ENCODE measurements at places on chromosomes 2 and 18.
A peak's percentile ranks its signal among the peaks of the same experiment; 100 is the strongest.

DNA sequence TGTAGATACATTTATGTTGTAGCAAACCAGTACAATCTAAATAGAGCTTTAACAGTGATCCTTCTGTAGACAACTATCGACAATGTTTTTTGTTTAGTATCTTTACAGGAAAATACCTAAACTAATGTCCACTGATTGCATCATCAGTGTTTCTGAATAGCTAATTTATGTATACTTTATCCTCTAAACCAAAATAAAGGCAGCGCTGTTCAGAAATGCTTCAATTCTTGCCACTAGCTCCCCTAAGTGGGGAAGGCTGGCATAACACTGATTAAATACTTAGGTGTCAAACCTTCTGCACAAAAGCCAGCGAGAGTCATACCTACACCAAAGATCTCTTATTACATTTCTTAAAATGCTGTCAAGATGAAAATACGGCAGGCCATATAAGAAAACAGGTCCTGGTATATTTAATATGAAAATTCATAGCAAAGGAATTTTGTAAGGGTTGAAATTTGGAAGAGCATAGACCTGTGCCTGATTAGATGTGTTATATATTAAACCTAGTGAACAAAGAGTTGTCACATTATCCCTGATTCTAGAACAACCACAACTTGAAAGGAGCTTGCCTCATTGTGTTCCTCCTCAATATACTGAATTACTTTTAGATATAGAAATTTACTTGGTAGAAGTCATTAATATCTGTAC, 1693.4 kb upstream of the SLC39A10 start:
- no peak for DNase-seq

- DNase-seq: no peak
Observed at GRCh38 chr2:203714112-203714511, 7.7 kb downstream of the CD28 start.

- no peak for DNase-seq
Observed at GRCh38 chr2:164779383-164780057, 62.1 kb downstream of the COBLL1 start.

DNA sequence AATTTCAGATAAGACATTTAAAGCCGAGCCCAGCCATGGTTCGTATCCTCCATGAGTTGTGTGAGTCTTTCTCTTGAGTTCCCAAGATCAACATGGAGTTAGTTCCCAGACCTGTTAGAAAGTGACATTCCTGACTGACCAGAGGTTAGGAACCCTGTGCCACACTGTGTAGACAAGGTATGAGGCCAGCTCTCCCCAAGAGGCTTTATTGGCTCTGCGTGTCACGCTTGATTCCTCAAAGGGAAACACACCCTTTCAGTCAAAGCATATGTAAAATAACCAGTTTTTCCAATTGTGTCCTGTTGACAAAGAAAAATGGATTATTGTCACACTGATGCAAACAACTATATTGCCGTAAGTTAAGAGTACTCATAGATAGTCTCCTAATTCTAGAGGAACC, 1.2 kb downstream of the SULT1C3 start:
- no peak for DNase-seq

GRCh38 chr2:38945372-38945771, 55.7 kb downstream of the ARHGEF33 start:
- no peak for DNase-seq

- DNase-seq: no peak
Observed at GRCh38 chr2:196927376-196928225, 1.1 kb upstream of the PGAP1 start.

GRCh38 chr2:127101756-127102477, 5.0 kb downstream of the BIN1 start:
- DNase-seq: no peak

- no peak for DNase-seq
Observed at GRCh38 chr2:31347319-31347718, 67.2 kb downstream of the XDH start.

- DNase-seq: no peak
Observed at GRCh38 chr2:16330571-16330970, 335.1 kb downstream of the CYRIA start.

GRCh38 chr2:26347286-26347865, 787 bp upstream of the ADGRF3 start:
- DNase-seq: no peak

DNA sequence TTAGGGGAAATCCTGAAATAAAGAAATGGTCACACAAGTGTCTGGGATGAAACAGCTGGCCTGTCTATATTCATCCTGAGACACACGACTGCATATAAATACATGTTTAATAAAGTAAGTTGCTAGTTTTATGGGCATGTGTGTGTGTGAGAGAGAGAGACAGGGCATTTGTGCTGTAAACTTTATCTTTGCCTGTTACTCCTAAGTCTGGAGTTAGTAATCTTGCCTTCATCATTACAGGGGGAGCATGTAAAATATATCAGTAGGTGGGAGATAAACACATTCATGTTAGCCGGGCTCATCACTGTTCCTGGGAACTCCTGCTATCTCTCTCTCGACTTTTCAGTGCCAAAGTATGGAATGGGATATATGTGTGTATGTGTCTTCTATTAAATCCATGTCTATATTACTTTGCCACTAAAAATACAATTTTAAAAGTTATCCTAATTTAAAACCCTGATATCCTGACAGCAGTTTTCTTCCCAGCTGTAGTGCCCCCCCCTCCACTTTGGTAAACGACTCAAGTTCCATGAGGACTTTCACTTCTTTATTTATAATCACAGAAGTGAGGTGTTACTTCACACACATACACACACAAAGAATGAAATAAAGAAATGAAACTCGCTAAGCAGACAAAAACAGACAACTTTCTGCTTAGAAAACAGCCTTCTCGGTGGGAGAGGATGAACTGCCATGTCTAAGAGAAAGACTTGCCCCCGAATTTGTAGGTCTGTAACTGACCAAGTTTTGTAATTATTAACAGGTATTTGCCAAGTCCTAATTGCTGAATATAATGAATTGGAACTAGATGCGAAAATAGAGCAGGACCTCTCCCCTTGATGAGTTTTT, 947 bp downstream of the ZEB2 start:
- DNase-seq: no peak

DNA sequence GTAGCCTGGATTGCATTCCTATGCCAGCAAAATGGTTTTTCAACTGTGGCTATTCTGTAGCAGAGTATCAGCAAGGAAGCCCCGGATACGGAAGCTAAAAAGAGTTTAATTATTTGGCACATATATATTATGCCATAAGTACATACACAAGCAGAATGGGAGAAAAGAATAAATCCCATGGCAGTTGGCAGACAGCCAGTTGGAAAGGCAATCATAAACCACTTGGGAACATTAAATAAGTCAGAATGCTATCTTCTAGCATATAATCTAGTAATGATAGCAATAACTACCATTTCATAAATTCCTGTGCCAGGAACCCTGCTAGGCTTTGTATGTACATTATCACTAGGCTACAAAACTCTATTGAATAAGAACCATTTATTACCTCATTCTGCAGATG, 26.0 kb downstream of the GALNT5 start:
- no peak for DNase-seq

DNA sequence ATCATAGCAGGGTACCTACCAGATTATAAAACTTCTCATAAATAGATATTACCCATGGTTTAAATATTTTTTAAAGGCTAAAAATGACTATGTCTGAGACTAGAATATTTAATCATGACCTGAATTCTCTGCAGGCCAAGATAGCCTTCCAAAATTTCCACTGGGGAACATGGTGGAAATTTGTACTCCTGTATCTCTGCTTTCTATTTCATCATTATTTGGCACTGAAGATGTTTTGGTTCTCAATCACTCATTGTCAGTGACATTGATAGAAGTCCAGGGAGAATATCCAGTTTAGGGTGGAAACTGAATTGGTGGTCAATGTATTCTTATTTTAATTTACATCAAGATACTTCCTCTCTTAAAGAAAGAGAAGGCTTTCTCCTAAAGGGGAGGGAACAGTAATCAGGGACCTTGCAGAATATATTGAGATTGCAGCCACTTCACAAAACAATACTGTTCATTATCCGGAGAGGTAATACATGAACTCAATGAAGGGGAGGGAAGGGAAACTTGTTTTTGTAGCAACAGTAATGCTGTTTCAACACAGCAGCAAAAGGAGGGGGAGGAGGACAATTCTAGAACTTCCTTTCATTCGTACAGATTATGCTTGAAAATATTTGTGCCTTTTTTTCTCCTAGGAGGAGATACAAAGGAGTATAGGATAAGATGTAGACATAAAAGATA, 34.1 kb downstream of the EEF1B2 start:
- DNase-seq: no peak

- no peak for DNase-seq
Observed at GRCh38 chr2:42132191-42132965, 36.8 kb upstream of the EML4 start.

GRCh38 chr18:51236225-51236624, 38.7 kb upstream of the MEX3C start:
- DNase-seq: no peak

DNA sequence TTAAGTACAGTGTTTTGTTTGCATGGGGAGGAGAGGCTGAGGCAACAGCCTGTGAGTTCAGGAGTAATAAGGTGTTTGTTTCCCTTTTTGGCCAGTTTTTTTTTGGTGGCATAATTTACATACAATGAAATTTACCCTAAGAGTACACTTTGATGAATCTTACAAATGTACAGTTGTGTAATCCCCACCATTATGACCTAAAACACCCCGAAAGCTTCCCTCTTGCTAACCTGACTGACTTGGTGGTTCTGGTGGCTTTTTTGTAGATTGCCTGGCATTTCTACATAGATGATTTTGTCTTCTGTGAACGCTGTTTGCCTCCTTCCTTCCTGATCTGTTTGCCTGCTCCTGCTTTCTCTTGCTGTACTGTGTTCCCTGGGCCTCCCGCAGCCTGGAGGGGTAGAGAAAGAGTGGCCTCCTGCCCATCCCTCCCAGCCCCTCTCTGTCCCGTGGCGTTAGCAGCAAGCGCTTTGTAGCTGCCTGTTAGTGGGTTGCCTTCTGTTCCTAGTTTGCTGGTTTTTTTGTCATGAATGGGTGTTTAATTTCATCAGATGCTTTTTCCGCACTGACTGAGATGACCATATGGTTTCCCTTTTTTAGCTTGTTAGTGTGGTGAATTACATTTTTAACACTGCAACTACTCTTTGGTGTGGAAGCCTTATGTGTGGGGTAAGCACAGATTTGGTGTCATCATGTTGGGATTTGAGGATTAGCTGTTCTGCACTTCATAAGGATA, 32.1 kb downstream of the ASAP2 start:
- DNase-seq: peak; percentile 82

DNA sequence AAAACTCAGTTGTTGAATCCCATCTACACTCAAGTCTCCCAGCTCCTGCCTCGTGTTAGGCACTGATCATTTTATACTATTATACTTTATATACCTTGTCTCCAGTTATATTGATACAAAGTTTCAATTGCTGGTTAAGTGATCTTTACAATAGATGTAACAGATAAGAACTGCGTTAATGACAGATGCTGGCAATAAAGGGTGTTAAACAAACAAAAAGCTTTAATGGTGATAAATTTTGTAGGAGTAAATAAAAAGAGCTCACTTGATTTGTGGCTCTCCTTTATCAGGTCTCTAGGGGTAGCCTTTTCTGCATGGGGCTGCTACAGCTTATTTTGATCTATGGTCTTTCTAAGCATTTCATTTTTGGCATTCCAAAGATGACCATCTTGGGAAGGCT, 106.9 kb upstream of the GAREM1 start:
- no peak for DNase-seq

Measured in DMS 273 treated with DMSO at 0.1 percent for 48 hours (cell line).